ENCODE measurements at places on chromosomes 3 and 15.

- no peak for DNase-seq
These were observed 203.3 kb downstream of the TP63 start for GRCh38 chr3:189834462-189834861.

GRCh38 chr3:117910820-117911521 is 1123.7 kb downstream of the IGSF11 start:
- no peak for DNase-seq

DNA sequence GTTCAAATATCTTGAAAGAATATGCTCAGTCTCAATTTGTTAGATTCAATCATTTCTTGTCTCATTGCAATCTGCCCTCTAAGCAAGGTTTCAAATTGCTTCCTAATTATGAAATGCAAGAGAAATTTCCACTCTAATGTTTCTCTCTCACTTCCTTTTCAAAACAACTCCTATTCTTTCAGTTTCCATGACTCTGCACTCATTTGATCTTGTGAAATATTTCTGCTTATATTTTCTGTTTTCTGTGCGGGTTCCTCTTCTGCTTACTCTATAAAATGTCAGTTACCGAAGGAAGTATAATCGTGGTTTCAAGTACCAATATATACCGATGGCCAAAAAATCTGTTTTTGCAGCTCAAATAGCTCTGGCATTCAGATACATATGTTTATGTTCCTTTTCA is 521.9 kb upstream of the NAALADL2 start:
- no peak for DNase-seq

GRCh38 chr3:154588831-154589230 is 158.8 kb upstream of the GPR149 start:
- DNase-seq: no peak

- no peak for DNase-seq
These were observed 22.6 kb upstream of the DUSP7 start for GRCh38 chr3:52078781-52079560.

DNA sequence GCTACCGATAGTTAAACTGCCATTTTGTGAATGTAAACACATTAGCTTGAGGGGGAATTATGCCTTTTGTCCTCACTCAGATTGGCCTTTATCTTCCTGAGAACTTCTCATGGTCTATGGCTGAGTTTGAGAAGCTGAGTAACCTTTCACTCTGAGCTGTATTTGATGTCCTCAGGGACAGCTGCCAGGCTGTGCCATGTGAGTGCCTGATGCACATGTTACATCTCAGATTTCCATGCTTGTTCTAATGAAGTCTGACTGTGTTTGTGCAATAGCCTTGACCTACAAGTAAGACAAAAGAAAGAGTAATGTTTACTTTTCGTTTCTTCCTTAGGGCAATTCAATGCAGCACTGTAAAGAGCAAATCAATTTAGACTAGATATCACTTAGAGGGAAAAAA is 44.1 kb upstream of the ARL6 start:
- DNase-seq: no peak

- DNase-seq: no peak
These were observed 120.0 kb downstream of the SSR3 start for GRCh38 chr3:156434921-156435320.

- no peak for DNase-seq
These were observed 35.9 kb downstream of the ADCY5 start for GRCh38 chr3:123412811-123413604.

DNA sequence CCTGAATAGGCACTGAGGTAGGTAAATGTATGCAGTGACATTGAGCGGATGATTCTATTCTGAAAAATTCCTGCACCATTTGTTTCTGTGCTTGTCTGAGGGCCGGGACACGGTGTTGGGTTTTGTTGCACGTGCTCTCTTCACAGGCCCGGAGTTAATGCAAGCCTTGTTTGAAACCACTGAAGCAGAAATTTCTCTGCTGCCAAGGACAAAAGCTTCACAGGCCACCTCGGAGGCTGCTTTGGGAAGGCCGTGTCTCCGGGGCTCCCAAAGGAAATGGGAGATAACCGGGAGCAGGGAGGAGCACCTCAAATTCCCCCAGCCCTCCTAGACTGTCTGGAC is 179.4 kb downstream of the OPA1 start:
- no peak for DNase-seq

- no peak for DNase-seq
These were observed 130.0 kb downstream of the RBMS3 start for GRCh38 chr3:29410660-29411405.

DNA sequence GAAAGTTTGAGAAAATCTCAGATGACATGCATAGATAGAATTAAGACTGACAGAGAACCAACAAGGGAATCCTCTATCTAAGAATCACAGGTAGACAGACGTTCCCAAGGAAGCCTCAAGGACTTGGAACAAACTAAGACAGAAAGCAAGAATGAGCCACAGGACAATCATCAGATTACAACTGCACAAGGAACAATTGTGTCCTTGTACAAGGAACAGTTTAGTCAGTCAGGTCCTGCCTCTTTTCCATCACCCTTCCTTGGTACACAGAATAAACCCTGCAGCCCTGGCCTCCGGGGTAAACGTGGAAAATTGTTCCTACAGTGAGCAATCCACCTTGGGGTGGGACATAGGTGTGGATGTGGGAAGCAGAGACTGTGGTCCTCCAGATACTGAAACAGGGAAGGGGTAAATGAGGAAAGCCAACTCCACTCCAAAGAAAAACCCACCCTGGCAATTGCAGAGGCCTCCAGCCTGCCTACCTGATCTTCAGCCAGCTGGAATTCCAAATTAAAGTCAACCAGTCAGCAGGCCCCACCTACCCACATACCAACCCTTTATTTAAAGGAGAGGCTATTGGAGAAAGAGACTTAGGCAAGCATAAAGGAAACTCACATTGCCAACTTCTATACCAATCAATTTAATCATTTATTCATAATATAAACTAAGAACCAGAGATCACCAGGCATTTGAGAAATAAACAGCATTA is 73.4 kb downstream of the ULK4 start:
- no peak for DNase-seq

DNA sequence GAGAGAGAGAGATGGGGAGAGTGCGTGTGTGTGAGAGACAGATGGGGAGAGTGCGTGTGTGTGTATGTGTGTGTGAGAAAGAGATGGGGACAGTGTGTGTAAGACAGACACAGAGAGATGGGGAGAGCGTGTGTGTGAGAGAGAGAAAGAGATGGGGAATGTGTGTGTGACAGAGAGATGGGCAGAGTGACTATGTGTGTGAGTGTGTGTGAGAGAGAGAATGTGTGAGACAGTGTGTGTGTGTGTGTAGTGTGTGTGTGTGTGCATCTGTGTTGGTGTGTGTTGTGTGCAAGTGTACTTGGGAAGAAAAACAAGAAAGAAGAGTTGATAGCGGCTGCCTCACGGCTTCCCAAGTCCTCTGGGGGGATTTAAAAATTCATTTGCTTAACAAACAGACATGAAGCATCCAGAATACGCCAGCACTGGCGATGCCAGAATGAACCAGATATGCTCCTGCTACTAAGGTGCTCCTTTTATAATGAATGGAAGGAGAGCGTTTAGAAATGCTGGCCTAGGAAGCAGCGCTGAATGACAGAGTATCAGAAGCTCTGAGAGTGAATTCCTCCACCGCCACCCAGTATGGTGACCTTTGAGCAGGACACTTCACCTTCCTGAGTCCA is 186.1 kb upstream of the TSC22D2 start:
- no peak for DNase-seq

- DNase-seq: no peak
These were observed 19.2 kb downstream of the RARRES1 start for GRCh38 chr3:158713094-158713499.

DNA sequence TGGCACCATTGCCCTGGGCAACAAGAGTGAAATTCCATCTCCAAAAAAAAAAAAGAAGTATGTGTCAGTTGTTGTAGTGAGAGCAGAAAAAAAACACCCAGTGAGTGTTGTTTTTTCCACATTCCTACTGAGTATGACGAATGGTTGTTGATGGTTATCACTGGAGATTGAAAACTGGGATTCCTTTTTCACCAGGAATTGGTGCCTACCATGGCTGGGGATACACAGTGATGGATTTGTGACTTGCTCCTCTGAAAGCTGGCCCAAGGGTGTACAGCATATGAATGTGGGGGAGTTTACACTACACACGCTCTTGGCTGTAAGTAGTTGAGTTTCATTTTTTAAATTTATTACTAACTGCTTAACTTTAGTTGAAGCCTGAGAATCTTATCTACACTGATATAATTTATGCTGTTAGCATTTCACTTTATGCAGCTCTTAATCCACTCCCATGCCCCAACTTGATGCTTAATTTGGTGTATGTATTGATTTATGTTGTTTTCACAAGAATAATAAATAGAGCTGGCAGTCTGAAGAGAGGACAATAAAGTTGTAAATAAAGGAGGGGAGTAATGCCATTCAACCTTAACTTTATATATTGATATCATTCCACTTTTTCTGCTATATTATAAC is 56.0 kb upstream of the MME start:
- no peak for DNase-seq

GRCh38 chr3:144362126-144362525 is 390.5 kb downstream of the DIPK2A start:
- DNase-seq: no peak

DNA sequence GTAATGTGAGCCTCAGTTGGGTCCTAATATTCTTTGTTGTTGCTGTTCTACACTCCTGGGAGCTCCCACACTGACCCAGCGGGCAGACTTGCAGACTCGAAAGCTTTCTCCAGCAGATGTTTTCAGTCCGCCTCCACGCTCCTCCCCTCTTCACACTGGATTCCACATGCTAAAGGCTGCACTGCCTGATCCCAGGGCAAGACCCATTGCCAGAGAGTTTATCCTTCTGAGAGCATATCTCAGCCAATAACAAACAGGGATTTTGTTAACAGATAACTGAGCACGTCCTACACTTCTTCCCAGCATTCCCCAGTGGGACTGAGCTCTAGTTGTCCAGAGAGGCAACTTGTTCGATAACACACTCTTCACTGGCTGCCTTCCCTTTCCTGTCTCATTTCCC is 8.0 kb upstream of the COL6A6 start:
- DNase-seq: no peak

GRCh38 chr3:64179860-64180259 is 45.4 kb downstream of the PRICKLE2 start:
- DNase-seq: no peak

All from CD4-positive, alpha-beta T cell treated with Interleukin-15 for 4 hours (primary cell).